Airway epithelial cell (primary cell): ENCODE measurements at places on chromosomes 6 and 20. TPM values are rescaled to one million over a fixed set of nuclear protein-coding genes. Genes with fewer than 3 reads are reported as not detected.

Gene GSTA3
- total RNA-seq = not detected in 2 replicates

Gene TGM6
- total RNA-seq = not detected in 2 replicates

Gene EPPIN
- total RNA-seq = not detected in 2 replicates

Gene DCDC2
- total RNA-seq = 0.07 TPM in 1 of 2 replicates, not detected in the other

Gene NKX2-2
- not detected in 2 replicates for total RNA-seq

Gene JPH2
- 0.14 and 0.19 TPM in 2 replicates for total RNA-seq

Gene MYLK4
- total RNA-seq = 0.21 TPM in 1 of 2 replicates, not detected in the other

Gene HLA-DRA
- 0.35 TPM in 1 of 2 replicates, not detected in the other for total RNA-seq

Gene C2
- 0.21 TPM in 1 of 2 replicates, not detected in the other for total RNA-seq

Gene MUCL3
- total RNA-seq = not detected in 2 replicates

Gene EMILIN3
- total RNA-seq = under 0.01 TPM in 1 of 2 replicates, not detected in the other

Gene SDCBP2
- 28.1 and 33.9 TPM in 2 replicates for total RNA-seq

Gene FRK
- 2.7 and 3.7 TPM in 2 replicates for total RNA-seq

Gene KPNA5
- 3.5 and 3.9 TPM in 2 replicates for total RNA-seq

Gene FUT9
- not detected in 2 replicates for total RNA-seq

Gene WASF1
- 18.0 and 23.3 TPM in 2 replicates for total RNA-seq

Gene BCAS4
- 12.8 and 20.3 TPM in 2 replicates for total RNA-seq

Gene FKBP1C
- total RNA-seq = 0.09 TPM in 1 of 2 replicates, not detected in the other

Gene CST4
- not detected in 2 replicates for total RNA-seq

Gene DEFB132
- total RNA-seq = not detected in 2 replicates

Gene XKR7
- total RNA-seq = not detected in 2 replicates

Gene CLPSL1
- not detected in 2 replicates for total RNA-seq

Gene SNRPB
- 495 and 551 TPM in 2 replicates for total RNA-seq

Gene UBD
- total RNA-seq = not detected in 2 replicates

Gene EYA4
- 1.4 and 3.9 TPM in 2 replicates for total RNA-seq

Gene BPI
- not detected in 2 replicates for total RNA-seq

Gene PPP1R18
- 34.1 and 44.7 TPM in 2 replicates for total RNA-seq

Gene ESR1
- total RNA-seq = 0.07 TPM in 1 of 2 replicates, not detected in the other

Gene APMAP
- total RNA-seq = 75.8 and 82.4 TPM in 2 replicates

Gene PSMB1
- total RNA-seq = 327 and 441 TPM in 2 replicates

Gene DPPA5
- not detected in 2 replicates for total RNA-seq

Gene SALL4
- total RNA-seq = 0.05 and 0.07 TPM in 2 replicates
